CD8-positive, alpha-beta memory T cell (primary cell): ENCODE measurements at places on chromosomes 2 and 18. TPM values are rescaled to one million over a fixed set of nuclear protein-coding genes. Genes with fewer than 3 reads are reported as not detected.

GRCh38 chr18:320155-320554, 52.3 kb upstream of the THOC1 start:
- DNase-seq: no peak
- no peak overlapping the region for H3K27ac ChIP-seq
- H3K36me3 ChIP-seq: no peaks in the 10 kb centered on the region

GRCh38 chr2:119838179-119838578, 78.5 kb downstream of the PTPN4 start:
- no peaks in the 10 kb centered on the region for H3K27me3 ChIP-seq
- H3K4me1 ChIP-seq: peaks cover 17% of the 10 kb centered on the region
- DNase-seq: no peak
- H3K27ac ChIP-seq: no peak overlapping the region
- H3K4me3 ChIP-seq: no peak overlapping the region

DNA sequence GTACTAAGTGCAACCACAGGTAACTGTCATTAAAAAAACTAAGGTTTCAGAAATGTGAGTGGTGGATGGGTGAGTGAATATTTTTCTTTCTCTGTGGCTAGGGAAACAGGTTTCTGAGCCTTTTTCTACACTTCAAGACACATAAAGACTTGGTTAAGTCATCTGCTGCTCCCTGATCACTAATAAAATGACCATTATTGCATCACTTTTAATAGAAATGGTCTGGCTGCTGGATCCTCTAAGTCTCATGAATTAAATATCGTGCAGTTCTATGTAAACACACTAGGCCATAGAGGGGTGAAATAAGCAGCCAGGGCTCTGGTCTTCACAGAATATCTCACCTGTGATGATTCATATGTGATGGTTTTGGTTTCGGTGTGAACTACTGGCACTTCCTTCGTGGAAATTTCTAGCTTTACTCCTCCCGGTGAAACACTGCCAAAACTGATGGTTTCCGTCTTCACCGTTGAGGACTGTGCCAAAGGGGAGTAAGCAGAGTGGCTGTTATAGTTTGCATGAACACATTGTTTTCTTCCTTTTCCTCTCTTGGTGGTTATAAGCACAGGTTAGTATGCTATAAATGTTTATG, 100.4 kb upstream of the ZBTB14 start:
- no peaks in the 10 kb centered on the region for H3K27me3 ChIP-seq
- DNase-seq: no peak
- no peaks in the 10 kb centered on the region for H3K4me1 ChIP-seq
- H3K36me3 ChIP-seq: no peaks in the 10 kb centered on the region

DNA sequence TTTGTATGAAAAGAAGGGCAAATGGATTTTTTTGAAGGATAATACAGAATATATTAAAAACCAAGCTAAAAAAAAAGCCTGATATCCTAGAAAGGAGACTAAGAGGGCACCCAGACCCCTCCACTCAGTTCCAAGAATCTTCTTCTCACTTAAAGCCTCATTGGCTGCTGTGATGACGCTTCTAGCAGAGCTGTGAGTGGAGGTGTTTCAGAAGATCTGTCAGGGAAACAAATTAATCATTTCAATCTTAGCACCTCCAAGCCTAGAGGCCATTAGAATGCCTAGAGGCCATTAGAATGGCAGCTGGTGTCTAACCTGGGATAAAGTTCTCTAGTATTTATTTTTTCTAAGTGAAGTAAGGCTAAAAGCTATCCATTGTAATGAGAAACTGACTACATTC, 164.2 kb upstream of the TMEM200C start:
- H3K4me3 ChIP-seq: no peak overlapping the region
- no peaks in the 10 kb centered on the region for H3K27me3 ChIP-seq
- H3K27ac ChIP-seq: no peak overlapping the region
- H3K36me3 ChIP-seq: no peaks in the 10 kb centered on the region

DNA sequence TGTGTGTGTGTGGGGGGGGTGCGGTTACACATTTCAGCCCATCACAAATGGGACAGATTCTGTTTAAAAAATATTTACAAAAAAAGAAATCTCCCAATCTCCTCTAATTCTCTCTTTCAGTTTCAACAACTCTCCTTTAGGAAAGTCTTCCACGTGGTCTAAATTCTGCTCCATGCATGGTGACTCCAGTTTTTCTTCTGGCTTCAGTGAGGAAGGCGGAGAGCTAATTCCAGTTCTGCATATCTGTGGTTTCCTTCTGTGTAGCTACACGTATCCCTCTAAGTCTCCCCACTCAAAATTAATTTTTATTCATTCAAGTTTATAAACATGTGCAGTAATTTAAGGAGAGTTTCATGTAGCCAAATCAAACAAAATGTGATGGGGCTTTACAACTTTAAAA, 111.6 kb downstream of the SLC4A3 start:
- no peaks in the 10 kb centered on the region for H3K36me3 ChIP-seq
- H3K27ac ChIP-seq: no peak overlapping the region
- H3K4me1 ChIP-seq: no peaks in the 10 kb centered on the region
- H3K27me3 ChIP-seq: no peaks in the 10 kb centered on the region
- no peak overlapping the region for H3K4me3 ChIP-seq
- DNase-seq: no peak

- no peaks in the 10 kb centered on the region for H3K27me3 ChIP-seq
- no peak overlapping the region for H3K4me3 ChIP-seq
- no peaks in the 10 kb centered on the region for H3K4me1 ChIP-seq
- DNase-seq: no peak
These were observed 191.1 kb downstream of the SETBP1 start for GRCh38 chr18:44871771-44872170.

The MAP3K19 gene
- not detected for total RNA-seq

The PAX3 gene
- not detected for total RNA-seq

The FKBP7 gene
- total RNA-seq: 3.1 TPM

The CD207 gene
- total RNA-seq: not detected
